ENCODE measurements at places on chromosomes 3 and 15.

- DNase-seq: no peak
Measured at GRCh38 chr3:14486460-14486859, 53.7 kb downstream of the GRIP2 start.

- DNase-seq: peak; percentile 53
Measured at GRCh38 chr3:13544293-13544831, 4.6 kb upstream of the FBLN2 start.

DNA sequence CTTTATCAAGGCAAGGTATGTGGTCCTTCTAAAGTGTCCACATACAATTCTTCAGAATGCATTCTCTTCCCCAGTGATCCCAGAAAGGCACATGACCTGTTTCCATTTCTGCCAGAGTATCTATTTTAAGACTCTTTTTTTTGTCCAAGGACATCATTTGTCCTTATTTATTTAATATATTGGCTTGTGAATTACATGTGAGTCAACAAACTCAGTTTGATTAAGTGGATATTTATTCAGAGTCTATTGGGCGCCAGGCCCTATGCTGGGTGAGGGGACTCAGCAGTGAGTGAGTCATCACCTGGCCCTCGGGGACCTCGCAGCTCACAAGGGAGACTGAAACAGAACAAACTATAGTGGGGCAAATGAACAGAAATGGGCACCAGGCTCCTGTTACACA, 136.8 kb downstream of the SNRK start:
- DNase-seq: no peak

- no peak for DNase-seq
Measured at GRCh38 chr15:85500729-85501128, 120.3 kb downstream of the AKAP13 start.

DNA sequence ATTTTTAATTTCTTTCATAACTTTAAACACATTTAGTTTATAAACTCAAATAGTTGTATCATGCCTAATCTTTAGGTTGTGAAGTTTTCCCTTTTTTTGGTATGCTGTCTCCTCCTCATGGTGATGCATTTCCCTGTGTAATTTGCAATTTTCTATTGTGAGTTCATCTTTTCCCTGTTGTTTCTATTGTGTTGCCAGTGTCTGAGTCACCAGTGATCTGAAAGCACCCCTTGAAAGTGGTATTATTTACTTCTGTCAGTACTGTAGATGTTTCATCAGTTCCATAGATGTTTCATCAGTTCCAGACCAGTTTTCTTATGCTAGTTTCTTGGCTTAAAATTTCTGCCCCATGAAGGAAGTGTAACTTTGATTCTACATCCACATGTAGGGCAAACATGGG, 80.6 kb downstream of the OXSM start:
- no peak for DNase-seq
